ENCODE measurements at places on chromosomes 16 and 17.

DNA sequence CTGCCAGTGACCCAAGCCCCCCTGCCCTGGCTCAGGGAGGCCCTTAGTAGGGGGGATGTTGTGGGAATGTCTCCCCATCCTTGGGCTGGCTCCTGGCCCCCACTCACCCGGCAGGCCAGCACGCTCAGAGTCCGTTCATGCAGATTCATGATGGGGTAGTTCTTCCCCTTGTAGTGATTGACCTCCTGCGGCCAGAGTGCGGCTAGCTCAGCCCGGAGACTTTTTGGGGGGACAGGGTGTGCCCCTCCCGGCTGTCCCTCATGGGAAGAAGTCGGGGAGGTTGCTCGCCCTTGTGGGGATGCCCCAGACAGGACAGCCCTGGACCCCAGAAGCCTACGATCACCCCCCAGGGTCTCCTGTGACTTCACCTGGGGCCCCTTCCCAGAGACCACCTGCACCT lies 4.0 kb downstream of the NPB start:
- DNase-seq, result no peak

GRCh38 chr16:87603684-87604633 lies 1.7 kb downstream of the JPH3 start:
- DNase-seq, result no peak

DNA sequence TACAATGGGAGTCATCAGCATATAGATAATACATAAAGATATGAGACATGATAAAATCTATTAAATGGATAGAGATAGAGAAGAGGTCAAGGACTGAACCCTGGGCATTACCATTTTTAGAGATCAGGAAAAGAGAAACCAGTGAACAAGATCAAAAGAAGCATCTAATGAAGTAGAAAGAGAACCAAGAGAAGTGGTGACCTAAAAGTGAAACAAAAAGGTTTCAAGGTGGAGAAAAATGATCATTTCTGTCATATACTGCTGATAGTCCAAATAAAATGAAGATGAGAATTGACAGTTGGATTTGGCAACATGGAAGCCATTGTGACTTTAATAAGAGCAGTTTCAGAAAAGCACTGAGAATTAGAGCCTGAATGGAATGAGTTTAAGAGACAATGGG lies 165.1 kb downstream of the PPM1E start:
- no peak for DNase-seq

- DNase-seq, result peak; percentile 83
These were observed 11.2 kb downstream of the PIK3R5 start for GRCh38 chr17:8954339-8954738.

DNA sequence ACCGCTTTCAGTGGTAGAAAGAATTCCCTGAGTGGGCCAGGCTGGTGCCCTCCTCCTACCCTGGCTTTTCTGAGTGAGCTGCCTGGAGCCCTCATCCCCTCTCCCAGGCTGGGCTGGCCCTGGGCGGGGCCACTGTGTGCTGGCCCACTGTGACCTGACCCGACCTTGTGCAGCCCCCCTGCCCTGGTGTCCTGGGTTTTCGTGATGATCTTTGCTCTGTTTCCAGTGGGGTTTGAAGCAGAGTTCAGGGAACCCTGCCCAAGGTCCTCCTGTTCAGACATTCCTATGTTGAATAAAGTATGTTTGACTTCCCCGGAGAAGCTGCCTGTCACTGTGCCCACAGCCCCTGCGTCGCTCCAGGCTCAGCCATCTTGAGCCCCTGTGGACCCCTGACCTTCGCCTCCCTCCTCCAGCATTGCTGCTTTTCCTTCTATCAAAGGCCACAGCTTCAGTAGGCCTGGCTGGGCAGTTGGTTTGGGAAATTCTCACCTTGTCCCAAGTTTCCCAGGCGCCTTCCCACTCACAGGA lies 13.7 kb upstream of the NAGLU start:
- no peak for DNase-seq

DNA sequence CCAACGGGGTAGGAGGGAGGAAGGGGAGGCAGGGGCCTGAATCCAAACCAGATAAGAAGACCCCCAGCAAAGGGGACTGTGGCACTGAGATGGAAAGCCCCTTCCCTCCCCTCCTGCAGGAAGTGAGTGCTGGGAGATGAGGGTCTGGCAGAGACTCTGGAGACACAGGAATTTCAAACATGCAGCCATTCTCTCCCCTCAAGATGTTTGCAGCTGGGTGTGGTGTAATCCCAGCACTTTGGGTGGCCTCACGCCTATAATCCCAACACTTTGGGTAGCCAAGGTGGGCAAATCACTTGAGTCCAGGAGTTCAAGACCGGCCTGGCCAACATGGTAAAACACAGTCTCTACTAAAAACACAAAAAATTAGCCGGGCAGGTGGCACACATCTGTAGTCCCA lies 33.9 kb upstream of the FAAP100 start:
- no peak for DNase-seq

GRCh38 chr16:3690980-3691720 lies 26.2 kb downstream of the TRAP1 start:
- DNase-seq, result peak; percentile 1

Data from Kasumi-1 (cell line).